Activated CD4-positive, CD25-positive, alpha-beta regulatory T cell (primary cell): ENCODE measurements at places on chromosomes 6 and 20.

GRCh38 chr6:155196911-155197310 is 66.9 kb upstream of the CLDN20 start:
- DNase-seq = no peak

- no peak for DNase-seq
Observed at GRCh38 chr6:2157441-2158127, 87.8 kb downstream of the GMDS start.

- DNase-seq = no peak
Observed at GRCh38 chr6:157223021-157223430, 100.3 kb downstream of the TMEM242 start.

- no peak for DNase-seq
Observed at GRCh38 chr20:49964964-49965780, 17.6 kb upstream of the SNAI1 start.

GRCh38 chr6:27280064-27280539 is 32.0 kb downstream of the POM121L2 start:
- DNase-seq = no peak

- DNase-seq = no peak
Observed at GRCh38 chr6:42440778-42441696, 10.7 kb downstream of the TRERF1 start.

DNA sequence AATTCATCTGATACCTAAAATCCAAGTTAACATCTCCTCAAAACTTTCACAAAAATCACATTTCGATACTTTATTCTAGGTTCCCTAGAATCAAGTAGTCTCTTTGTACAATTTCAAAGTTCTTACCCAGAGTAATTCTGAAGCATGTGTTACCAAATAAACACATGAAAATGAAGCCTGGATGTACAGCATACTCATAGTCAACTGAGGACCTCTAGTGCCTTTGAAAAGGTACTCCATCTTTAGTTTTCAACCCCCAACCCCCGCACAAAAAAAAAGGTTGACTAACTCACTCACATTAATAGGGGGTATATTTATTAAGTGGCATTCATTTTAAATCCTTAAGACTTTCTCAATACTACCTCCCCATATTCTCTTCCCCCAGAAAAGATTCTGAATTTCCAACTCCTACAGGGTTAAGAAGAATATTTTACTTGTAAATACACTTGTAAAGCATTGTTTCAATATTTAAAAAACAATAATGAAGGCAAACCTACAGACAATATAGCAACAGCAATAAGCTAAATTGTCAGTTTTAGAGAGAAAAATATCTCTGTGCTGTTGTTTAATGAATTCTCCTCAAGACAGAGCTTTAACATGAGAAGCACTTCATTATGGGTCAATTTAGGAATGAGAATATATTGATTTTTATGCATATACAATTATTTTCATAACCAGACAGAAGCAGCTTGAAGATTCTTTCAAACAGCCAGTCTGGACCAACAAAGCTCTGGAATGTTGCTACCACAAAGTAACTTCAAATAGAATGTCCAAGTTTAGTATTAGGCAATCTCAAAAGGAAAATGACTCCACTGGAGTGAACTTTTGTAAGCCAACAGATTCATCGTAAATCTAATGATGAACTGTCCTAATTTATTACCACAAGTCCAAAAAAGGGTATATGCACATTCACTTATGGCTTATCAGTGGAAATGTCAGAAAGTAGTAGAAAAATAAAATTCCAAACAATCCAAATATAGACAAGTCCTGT is 3.3 kb downstream of the PLN start:
- DNase-seq = no peak

DNA sequence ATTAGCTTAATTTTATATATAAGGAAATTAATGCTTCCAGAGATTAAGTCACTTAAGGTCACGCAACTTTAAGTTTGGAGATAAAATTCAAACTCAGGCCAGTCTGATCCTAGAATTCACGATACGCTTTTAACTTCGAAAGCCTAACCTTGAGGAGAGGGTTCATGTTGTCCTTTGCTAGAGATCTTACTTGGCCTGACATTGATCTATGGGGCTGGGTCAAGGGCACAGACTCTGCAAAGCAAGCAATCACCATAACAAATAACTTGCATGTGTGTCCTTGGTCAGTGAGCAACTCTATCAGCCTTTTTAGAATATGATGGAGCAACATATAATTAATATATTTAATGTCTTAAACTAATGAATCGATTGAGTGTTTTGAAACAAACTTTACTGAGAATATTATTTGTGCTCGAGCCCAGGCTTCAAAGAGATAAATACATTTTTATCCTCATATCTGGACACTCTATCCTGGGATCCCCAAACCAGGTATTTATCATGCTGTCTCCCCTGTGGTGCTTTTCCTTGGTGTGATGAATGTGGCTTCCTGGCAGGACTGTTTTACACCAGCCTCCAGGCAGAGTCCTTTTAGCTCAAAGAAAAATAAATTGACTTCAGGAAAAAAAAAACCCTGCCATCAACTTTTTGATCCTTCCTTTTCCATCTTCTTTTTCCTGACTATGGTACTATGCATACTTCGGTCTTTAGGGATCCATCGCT is 29.1 kb downstream of the RPS12 start:
- no peak for DNase-seq
